ENCODE measurements at places on chromosomes 5 and 9. TPM values are rescaled to one million over a fixed set of nuclear protein-coding genes. Genes with fewer than 3 reads are reported as not detected.

The ZNF483 gene
- 1.3 TPM for total RNA-seq

The PCDHGB7 gene
- total RNA-seq = 17.3 TPM

The CCDC180 gene
- total RNA-seq = 4.5 TPM

The PCDHGC5 gene
- 3.4 TPM for total RNA-seq

The GFI1B gene
- total RNA-seq = not detected

The FGF18 gene
- 0.12 TPM for total RNA-seq

The DMRT3 gene
- total RNA-seq = not detected

The IFNA2 gene
- not detected for total RNA-seq

The GFRA3 gene
- not detected for total RNA-seq

The SLC6A18 gene
- not detected for total RNA-seq

The DBH gene
- not detected for total RNA-seq

The EPB41L4B gene
- under 0.01 TPM for total RNA-seq

The QSOX2 gene
- 9.9 TPM for total RNA-seq

The KIAA1958 gene
- total RNA-seq = 0.66 TPM

The MAMDC2 gene
- total RNA-seq = 2.6 TPM

The SOWAHA gene
- total RNA-seq = not detected

The CEMIP2 gene
- 60.1 TPM for total RNA-seq

The GDA gene
- under 0.01 TPM for total RNA-seq

The CARD9 gene
- total RNA-seq = 2.6 TPM

The LHFPL2 gene
- 90.5 TPM for total RNA-seq

The IL4 gene
- total RNA-seq = not detected

The MACIR gene
- 9.2 TPM for total RNA-seq

The CDX1 gene
- total RNA-seq = 0.12 TPM

The DPYSL3 gene
- total RNA-seq = 118 TPM

The CARD6 gene
- 20.9 TPM for total RNA-seq

The WDR55 gene
- total RNA-seq = 30.0 TPM

The SLC6A7 gene
- not detected for total RNA-seq

The PITX1 gene
- 0.44 TPM for total RNA-seq

The CDH9 gene
- not detected for total RNA-seq

The SLC6A19 gene
- not detected for total RNA-seq

The ARL14EPL gene
- total RNA-seq = not detected

The TAS2R1 gene
- not detected for total RNA-seq

The CCNO gene
- 0.40 TPM for total RNA-seq
